ENCODE measurements at places on chromosomes 11 and 22.

DNA sequence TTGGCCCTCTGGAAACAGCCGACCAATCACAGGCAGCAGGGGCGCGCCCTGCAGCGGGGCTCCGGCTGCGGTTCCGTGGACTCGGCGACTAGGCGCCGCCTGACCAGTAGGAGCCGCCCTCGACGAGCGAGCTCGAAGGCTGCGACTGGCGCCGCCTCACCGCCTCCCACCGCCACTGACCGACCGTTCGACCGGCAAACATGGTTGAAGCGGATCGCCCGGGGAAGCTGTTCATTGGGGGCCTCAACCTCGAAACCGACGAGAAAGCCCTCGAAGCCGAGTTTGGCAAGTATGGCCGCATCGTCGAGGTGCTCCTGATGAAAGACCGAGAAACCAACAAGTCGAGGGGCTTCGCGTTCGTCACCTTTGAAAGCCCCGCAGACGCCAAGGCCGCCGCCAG lies at the start of gene RBMXL2:
Gene RBMXL2, plus strand, starts transcription at position 78 of the 400 bp plus-strand sequence. Its CDS starts 123 bp downstream, at position 201.
- H3K27me3 ChIP-seq: peaks cover 10% of the 10 kb centered on the region
- H3K4me1 ChIP-seq: no peaks in the 10 kb centered on the region
- H3K4me3 ChIP-seq: no peak within 1 kb of the TSS
- H3K27ac ChIP-seq: no peak within 1 kb of the TSS

- H3K27me3 ChIP-seq: no peaks in the 10 kb centered on the region
- peaks cover 17% of the 10 kb centered on the region for H3K4me1 ChIP-seq
- DNase-seq: no peak
- H3K4me3 ChIP-seq: peak overlapping the region; percentile 45
- H3K36me3 ChIP-seq: peaks cover 11% of the 10 kb centered on the region
- H3K27ac ChIP-seq: peak overlapping the region; percentile 76
These were observed 7.5 kb upstream of the CASTOR1 start for GRCh38 chr22:30296833-30297232.

- no peak overlapping the region for H3K27ac ChIP-seq
- no peak for DNase-seq
- H3K27me3 ChIP-seq: peaks cover 32% of the 10 kb centered on the region
- no peaks in the 10 kb centered on the region for H3K36me3 ChIP-seq
These were observed 1415.2 kb downstream of the TBC1D22A start for GRCh38 chr22:48177631-48178030.

GRCh38 chr22:48669986-48670716 lies 1157.5 kb downstream of the BRD1 start:
- H3K27me3 ChIP-seq: no peaks in the 10 kb centered on the region
- no peak for DNase-seq
- peaks cover 3% of the 10 kb centered on the region for H3K36me3 ChIP-seq
- peaks cover 15% of the 10 kb centered on the region for H3K4me1 ChIP-seq
- H3K4me3 ChIP-seq: no peak overlapping the region
- H3K27ac ChIP-seq: no peak overlapping the region

- no peak overlapping the region for H3K27ac ChIP-seq
- DNase-seq: no peak
- peaks cover 14% of the 10 kb centered on the region for H3K4me1 ChIP-seq
- no peak overlapping the region for H3K4me3 ChIP-seq
These were observed 1494.6 kb downstream of the TBC1D22A start for GRCh38 chr22:48256776-48257684.

DNA sequence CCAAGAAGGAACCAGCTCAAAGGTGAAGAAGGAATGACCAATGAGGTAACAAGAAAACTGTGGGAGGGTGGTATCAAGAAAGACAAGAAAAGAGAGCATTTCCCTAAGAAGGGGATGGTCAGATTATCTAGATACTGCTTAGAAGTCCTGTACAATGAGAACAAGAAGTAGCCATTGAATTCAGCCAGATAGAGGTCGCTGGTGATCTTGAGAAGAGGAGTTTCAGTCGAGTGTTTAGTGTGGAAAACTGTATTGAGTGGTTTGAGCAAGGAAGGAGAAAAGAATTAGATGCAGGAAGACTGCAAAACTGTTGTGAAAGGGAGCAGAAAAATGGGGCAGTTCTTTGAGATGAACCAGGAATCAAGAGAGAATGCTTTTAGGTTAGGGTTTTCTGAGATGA lies 74.6 kb upstream of the FAT3 start:
- H3K27ac ChIP-seq: no peak overlapping the region
- H3K36me3 ChIP-seq: no peaks in the 10 kb centered on the region
- DNase-seq: no peak
- H3K4me3 ChIP-seq: no peak overlapping the region
- no peaks in the 10 kb centered on the region for H3K27me3 ChIP-seq

GRCh38 chr11:78961937-78962701 lies 387.5 kb upstream of the NARS2 start:
- no peaks in the 10 kb centered on the region for H3K27me3 ChIP-seq
- H3K4me3 ChIP-seq: peak overlapping the region; percentile 88
- peaks cover 71% of the 10 kb centered on the region for H3K4me1 ChIP-seq
- peak overlapping the region; percentile 42 for H3K27ac ChIP-seq
- H3K36me3 ChIP-seq: no peaks in the 10 kb centered on the region

GRCh38 chr11:2651826-2652271 lies 47.9 kb downstream of the KCNQ1OT1 start:
- no peaks in the 10 kb centered on the region for H3K27me3 ChIP-seq
- no peak for DNase-seq
- peak overlapping the region; percentile 36 for H3K4me3 ChIP-seq
- no peak overlapping the region for H3K27ac ChIP-seq

- peaks cover 95% of the 10 kb centered on the region for H3K27me3 ChIP-seq
- no peak overlapping the region for H3K27ac ChIP-seq
- DNase-seq: no peak
- H3K4me3 ChIP-seq: peak overlapping the region; percentile 90
These were observed 22.1 kb upstream of the BDNF start for GRCh38 chr11:27722117-27722952.

DNA sequence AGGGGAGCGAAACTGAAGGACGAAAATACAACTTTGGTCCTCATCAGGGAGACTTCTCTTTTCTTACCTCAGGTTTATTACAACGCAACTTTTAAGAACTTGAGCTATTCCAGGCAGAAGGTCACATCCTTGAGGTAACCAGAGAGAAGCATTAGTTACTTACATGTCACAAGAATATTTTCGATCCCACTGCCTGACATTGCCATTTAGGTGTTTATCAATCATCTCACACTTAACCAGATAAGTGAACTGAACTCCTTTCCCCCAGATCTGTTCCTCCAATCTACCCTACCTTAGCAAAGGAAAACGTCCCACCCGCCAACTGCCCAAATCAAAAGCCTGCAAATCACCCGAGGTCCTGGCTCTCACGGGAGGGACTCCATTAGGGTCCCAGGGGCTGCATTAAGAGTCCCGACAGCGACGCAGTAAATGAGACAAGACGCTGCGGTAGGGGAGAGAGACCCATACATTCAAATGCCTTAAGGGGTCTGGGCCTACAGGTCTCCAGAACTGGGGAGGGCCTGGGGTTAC lies 734 bp downstream of the ZNF280B start:
- peaks cover 23% of the 10 kb centered on the region for H3K27me3 ChIP-seq
- peaks cover 33% of the 10 kb centered on the region for H3K36me3 ChIP-seq
- peaks cover 7% of the 10 kb centered on the region for H3K4me1 ChIP-seq

DNA sequence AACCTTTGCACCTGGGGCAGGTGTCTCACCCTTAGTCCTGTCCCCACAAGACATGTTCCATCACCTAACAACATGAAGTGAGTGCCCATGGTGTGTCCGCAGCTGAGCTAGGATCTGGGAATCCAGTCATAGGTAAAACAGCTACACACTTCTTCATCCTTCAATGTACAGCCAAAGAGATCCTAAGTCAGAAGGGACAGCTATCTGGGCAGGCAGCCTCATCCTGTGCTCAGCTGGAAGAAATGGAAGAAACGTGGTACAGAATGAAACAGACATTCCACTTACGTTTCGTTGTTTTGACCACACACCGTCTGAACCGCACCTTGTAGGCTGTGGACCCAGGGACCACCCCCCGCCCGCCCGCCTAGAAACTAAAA lies 30.8 kb downstream of the PDGFB start:
- peak overlapping the region; percentile 92 for H3K27ac ChIP-seq
- H3K4me3 ChIP-seq: peak overlapping the region; percentile 39
- H3K27me3 ChIP-seq: no peaks in the 10 kb centered on the region
- H3K4me1 ChIP-seq: peaks cover 18% of the 10 kb centered on the region

- peak overlapping the region; percentile 65 for H3K27ac ChIP-seq
- H3K36me3 ChIP-seq: peaks cover 7% of the 10 kb centered on the region
- peaks cover 23% of the 10 kb centered on the region for H3K4me1 ChIP-seq
- peak overlapping the region; percentile 53 for H3K4me3 ChIP-seq
- no peak for DNase-seq
- H3K27me3 ChIP-seq: peaks cover 3% of the 10 kb centered on the region
These were observed 20.3 kb downstream of the WNT11 start for GRCh38 chr11:76185931-76186401.

DNA sequence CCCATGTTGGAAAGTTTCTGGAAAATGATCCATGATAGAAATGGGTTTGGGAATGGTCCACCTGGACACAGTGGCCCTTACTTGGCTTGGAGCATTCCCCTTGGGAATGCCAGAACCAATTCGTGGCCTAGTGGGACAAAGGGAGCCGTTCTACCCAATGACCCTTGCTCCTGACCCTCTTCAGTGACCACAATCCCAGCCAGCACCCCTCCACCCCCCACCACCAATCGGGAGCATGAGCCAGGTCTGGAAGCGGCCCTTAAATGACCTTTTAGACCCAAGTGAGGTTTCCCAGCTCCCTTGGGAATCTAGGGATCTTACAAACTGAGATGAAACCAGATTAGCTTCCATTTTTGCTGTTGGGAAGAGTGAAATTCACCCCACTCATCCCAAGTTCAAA lies 51.3 kb upstream of the CDON start:
- peaks cover 43% of the 10 kb centered on the region for H3K4me1 ChIP-seq
- H3K36me3 ChIP-seq: no peaks in the 10 kb centered on the region
- no peak overlapping the region for H3K4me3 ChIP-seq
- H3K27ac ChIP-seq: peak overlapping the region; percentile 58

DNA sequence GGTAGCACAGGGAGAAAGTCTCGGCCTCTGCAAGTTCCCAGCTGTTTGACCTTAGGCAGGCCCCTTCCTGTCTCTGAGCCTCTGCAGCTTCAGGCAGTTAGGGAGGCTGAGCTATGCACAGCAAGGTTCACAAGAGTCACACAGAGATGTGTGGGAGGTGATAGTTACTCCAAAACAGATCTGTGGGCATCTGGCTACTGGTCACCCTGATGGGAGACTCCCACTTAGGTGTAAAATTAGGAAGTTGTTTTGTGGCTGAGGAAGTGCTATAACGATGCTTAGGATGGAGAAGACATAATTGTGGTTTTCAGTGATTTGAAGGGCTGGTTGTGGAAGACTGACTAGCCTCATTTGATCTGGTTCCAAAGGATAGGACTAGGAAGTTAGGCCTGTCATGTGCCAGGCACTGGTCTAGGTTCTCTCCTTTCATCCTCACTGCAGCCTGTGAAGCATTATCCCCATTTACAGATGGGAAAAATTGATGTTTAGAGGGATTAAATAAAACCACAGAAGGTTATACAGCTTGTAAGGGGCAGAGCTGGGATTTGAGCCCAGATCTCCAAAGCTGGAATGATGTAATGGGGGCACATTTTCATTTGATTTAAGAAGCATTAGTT lies 13.5 kb downstream of the ACO2 start:
- peaks cover 30% of the 10 kb centered on the region for H3K4me1 ChIP-seq
- no peaks in the 10 kb centered on the region for H3K27me3 ChIP-seq
- H3K36me3 ChIP-seq: no peaks in the 10 kb centered on the region
- H3K4me3 ChIP-seq: no peak overlapping the region

DNA sequence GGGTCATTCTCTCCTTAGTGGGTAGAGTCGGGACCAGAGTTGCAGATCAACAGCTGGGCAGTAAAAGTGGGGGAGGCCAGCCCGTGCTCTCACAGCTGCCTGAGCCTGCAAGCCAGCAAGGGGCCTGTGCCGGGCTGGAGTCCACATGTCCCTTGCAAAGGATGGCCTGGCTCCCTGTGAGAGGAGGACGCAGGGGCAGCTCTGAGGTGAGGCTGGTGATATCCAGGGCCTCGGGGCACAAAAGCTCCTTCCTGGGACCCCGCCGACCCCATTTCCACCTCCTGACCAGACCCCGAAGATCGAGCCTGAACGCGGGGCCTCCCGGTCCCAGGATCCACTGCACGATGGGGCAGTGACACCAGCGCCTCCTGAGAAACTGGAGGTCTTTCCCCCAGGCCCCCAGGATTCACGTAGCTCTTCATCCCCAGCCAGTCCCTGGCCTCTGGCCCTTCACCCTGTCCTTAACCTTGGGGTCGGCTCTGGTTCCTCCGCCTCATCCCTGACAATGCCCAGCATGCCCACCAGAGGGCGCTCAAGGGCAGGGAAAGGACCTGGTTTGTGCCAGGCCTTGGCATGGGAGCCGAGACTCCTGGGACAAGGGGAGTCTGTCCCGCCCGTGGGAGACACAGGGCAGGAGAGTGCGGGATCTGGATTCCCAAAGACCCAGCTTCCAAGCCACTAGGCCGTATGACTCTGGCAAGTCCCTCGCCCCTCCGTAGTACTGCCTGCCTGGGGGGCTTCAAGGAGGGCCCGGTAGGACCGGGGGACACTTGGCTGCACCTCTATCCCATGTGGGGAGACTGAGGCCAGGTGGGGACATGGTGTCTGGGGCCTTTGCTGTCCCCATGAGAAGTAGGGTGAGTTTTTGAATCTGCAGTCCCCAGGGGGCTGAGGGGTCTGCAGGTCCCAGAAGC lies 17.8 kb upstream of the WNT7B start:
- no peaks in the 10 kb centered on the region for H3K36me3 ChIP-seq
- H3K4me1 ChIP-seq: peaks cover 7% of the 10 kb centered on the region
- H3K27ac ChIP-seq: no peak overlapping the region

GRCh38 chr11:128814856-128815705 lies 52.0 kb downstream of the KCNJ1 start:
- peak overlapping the region; percentile 28 for H3K4me3 ChIP-seq
- peak overlapping the region; percentile 81 for H3K27ac ChIP-seq
- H3K4me1 ChIP-seq: peaks cover 19% of the 10 kb centered on the region

- no peaks in the 10 kb centered on the region for H3K36me3 ChIP-seq
- peaks cover 13% of the 10 kb centered on the region for H3K27me3 ChIP-seq
- DNase-seq: peak; percentile 16
- no peak overlapping the region for H3K4me3 ChIP-seq
- H3K27ac ChIP-seq: no peak overlapping the region
- peaks cover 21% of the 10 kb centered on the region for H3K4me1 ChIP-seq
These were observed 420.7 kb downstream of the MN1 start for GRCh38 chr22:27380855-27381254.

DNA sequence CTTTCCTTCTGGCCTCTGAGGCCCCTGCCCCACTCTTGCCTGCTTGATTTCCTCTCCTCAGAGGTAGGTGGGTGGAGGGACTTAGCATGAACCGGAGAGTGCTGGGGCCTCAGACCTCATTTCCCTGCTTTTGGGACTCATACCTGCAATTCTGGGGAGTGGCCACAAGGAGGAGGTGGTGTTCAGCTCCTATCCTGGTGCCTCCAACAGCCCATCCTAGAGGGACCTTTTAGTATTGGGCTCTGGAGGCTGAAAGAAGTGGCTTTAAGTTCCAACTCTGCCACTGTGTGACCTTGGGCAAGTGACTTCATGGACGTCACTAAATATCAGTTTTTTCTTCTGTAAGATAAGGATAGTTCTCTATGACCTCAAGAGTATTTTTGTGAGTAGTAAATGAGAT lies 98.6 kb downstream of the KIAA1671 start:
- peaks cover 11% of the 10 kb centered on the region for H3K36me3 ChIP-seq
- H3K27me3 ChIP-seq: no peaks in the 10 kb centered on the region
- H3K27ac ChIP-seq: no peak overlapping the region
- H3K4me1 ChIP-seq: peaks cover 5% of the 10 kb centered on the region
- no peak overlapping the region for H3K4me3 ChIP-seq
